CD8-positive, alpha-beta memory T cell (primary cell): ENCODE measurements at places on chromosomes 5 and 9. TPM values are rescaled to one million over a fixed set of nuclear protein-coding genes. Genes with fewer than 3 reads are reported as not detected.

ARL10 gene
- total RNA-seq: 12.9 TPM

EQTN gene
- not detected for total RNA-seq

DNAI1 gene
- total RNA-seq: not detected

SERF1A gene
- 11.6 TPM for total RNA-seq

IL17B gene
- total RNA-seq: not detected

KCNT1 gene
- total RNA-seq: not detected

KCNV2 gene
- total RNA-seq: not detected

DNA sequence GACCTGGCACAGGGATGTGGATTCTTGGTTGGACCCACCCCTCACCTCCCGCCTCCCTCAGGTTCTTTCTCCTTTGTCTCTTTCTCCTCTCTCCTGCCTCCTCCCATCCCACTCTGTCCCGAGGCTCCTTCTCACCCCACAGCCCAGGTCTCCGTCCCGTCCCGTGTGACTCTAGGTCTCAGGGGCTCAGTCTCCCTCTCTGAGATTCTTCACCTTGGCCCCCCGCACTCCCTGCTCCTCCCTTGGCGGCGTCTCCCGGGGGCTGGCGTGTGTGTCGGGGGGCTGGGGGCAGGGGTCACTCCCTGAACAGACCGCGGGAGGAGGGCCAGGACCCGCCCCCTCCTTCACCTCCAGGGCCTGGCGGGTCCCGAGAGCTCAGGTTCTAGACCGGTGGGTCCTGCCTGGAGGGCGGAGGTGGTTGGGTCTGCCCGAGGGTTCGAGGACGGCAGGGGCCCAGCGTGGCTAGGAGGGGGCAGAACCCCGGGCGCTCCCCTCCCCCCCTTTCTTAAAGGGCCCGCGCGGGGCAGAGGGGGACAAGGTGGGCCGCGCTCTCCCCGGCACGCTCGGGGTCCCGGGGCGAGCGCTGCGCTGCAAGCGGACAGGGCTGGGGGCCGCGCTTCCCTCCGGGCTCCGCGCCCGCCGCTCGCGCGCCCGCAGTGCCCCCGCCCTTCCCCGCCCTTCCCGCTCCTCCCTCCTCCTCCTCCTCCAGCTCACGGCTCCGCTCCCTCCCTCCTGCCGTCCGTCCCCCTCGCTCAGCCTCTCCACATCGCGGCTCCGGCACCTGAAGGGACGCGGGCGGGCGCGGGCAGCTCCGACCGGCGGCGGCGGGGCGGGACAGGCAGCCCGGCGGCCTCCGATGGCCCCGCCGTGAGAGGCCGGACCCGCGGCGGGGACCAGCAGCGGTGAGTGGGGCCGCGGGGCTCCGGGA lies at the start of gene PSD2:
PSD2 (plus strand) TSS at position 735 of the 928 bp plus-strand sequence. CDS start 13,633 bp downstream, outside the sequence.
- H3K36me3 ChIP-seq: no peaks in the 10 kb centered on the region
- DNase-seq: no peak
- no peak within 1 kb of the TSS for H3K27ac ChIP-seq
- H3K27me3 ChIP-seq: peaks cover 37% of the 10 kb centered on the region
- no peaks in the 10 kb centered on the region for H3K4me1 ChIP-seq

- no peak overlapping the region for H3K4me3 ChIP-seq
- no peak for DNase-seq
- no peak overlapping the region for H3K27ac ChIP-seq
- H3K4me1 ChIP-seq: no peaks in the 10 kb centered on the region
Measured at GRCh38 chr5:16437977-16438376, 27.6 kb downstream of the ZNF622 start.

DNA sequence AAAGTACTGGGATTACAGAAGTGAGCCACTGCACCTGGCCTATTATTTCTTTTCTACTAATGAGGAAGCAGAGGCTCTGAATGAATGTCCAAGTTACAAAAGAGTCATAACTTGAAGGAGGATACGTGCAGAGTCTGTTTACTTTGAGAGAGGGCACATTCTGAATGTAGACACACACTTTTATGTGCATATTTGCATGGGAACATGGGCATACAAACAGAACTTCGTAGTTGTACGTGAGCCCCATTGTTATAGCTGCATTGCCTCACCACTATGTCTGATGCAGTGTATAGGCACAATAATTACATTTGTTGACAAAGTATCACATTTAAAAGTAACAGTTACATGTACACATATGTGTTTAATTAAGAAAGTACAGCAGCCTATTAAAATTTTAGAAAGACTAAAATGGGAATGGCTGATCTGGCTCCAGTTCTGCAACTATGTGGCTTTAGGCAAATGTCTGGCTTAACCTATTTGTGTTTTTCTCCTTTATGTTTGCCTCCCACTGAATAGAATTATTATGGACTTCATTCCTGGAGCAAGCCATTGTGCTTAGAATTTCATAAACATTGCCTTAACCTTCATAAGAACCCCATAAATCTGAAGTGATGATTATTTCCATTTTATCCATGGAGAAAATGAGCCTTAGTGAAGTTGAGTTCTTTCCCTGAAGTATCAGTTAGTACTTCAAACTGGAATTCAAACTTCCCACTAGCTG lies 3.0 kb upstream of the DPYSL3 start:
- H3K27me3 ChIP-seq: no peaks in the 10 kb centered on the region
- H3K36me3 ChIP-seq: no peaks in the 10 kb centered on the region
- H3K4me3 ChIP-seq: no peak overlapping the region

DNA sequence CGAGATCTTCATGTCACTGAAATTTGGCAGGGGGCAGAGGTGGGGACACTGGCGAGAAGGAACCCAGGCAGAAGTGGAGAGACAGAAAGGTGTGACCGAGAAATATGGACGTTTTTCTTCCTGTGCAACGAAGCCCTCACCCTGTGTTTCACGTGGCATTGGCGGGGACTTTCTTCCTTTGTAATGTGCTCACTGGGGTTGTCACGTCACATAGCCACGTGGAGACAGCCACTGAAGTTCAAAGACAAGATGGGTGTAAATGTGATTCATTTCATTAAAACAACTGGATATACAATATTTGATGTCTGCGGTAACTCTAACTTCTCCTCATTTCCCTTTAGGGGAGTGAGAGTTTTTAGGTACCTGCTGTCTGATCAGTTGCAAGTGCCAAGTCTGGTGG lies 225.7 kb downstream of the FSTL4 start:
- no peak for DNase-seq
- H3K4me1 ChIP-seq: no peaks in the 10 kb centered on the region
- H3K36me3 ChIP-seq: no peaks in the 10 kb centered on the region
- no peak overlapping the region for H3K4me3 ChIP-seq
- H3K27me3 ChIP-seq: no peaks in the 10 kb centered on the region

GRCh38 chr9:6646293-6646636 lies 736 bp upstream of the GLDC start:
- DNase-seq: no peak
- H3K27me3 ChIP-seq: peaks cover 22% of the 10 kb centered on the region
- H3K36me3 ChIP-seq: no peaks in the 10 kb centered on the region
- no peak overlapping the region for H3K27ac ChIP-seq
- H3K4me1 ChIP-seq: peaks cover 11% of the 10 kb centered on the region
- H3K4me3 ChIP-seq: peak overlapping the region; percentile 40

GRCh38 chr9:105053209-105053652 lies 125.3 kb upstream of the ABCA1 start:
- no peak overlapping the region for H3K4me3 ChIP-seq
- H3K27ac ChIP-seq: no peak overlapping the region
- peaks cover 21% of the 10 kb centered on the region for H3K4me1 ChIP-seq
- no peak for DNase-seq
- no peaks in the 10 kb centered on the region for H3K27me3 ChIP-seq

DNA sequence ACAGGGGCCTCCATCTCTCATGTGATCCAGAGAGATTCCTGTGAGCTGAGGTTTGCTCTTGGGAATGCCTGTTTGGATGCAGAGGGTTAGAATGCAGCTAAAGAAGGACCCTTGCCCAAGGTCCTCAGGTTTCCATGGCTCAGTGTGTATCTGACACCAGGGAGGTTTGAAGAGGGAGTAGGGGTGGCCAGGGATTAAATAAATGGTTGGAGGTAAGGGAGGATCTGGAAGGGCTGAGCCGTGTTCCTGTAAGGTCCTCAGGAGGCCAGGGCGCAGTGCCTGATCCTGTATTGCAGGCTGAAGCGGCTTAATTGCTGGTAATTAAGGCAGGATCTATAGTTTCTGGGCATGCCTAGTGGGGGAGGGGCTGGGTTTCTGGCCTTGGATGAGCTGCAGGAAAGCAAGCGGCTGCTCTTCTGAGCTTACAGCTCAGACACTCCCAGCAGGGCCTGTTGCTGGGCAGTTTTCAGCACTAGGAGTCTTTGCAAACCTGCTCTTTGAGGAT lies 41.5 kb upstream of the MAP1B start:
- H3K4me1 ChIP-seq: no peaks in the 10 kb centered on the region
- no peak overlapping the region for H3K27ac ChIP-seq
- no peaks in the 10 kb centered on the region for H3K27me3 ChIP-seq

GRCh38 chr5:158895588-158895987 lies 204.1 kb downstream of the EBF1 start:
- no peak overlapping the region for H3K27ac ChIP-seq
- H3K27me3 ChIP-seq: no peaks in the 10 kb centered on the region
- no peaks in the 10 kb centered on the region for H3K36me3 ChIP-seq
- no peak for DNase-seq
- no peaks in the 10 kb centered on the region for H3K4me1 ChIP-seq

DNA sequence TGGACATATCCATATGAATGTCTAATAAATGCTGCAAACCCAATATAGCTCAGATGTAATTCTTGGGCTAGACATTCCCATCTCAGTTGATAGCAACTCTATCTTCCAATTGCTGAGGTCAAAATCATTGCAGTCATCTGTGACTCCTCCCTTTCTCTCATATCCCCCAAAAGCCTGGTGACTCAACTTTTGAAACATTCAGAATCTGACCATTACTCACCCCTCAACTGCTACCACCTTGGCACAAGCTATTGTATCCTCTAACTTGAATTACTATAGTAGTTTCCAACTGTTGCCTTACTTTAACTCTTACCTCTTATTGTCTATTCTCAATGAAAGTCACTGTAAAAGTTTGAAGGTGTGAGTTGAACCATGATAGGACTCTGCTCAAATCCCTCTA lies 600.1 kb upstream of the RGMB start:
- no peak overlapping the region for H3K4me3 ChIP-seq
- H3K27me3 ChIP-seq: no peaks in the 10 kb centered on the region
- H3K27ac ChIP-seq: no peak overlapping the region
- no peak for DNase-seq
- no peaks in the 10 kb centered on the region for H3K36me3 ChIP-seq

GRCh38 chr5:169728-170094 lies 21.6 kb upstream of the LRRC14B start:
- no peak overlapping the region for H3K4me3 ChIP-seq
- H3K4me1 ChIP-seq: no peaks in the 10 kb centered on the region
- H3K27me3 ChIP-seq: no peaks in the 10 kb centered on the region
- H3K27ac ChIP-seq: no peak overlapping the region
- DNase-seq: no peak

- no peaks in the 10 kb centered on the region for H3K27me3 ChIP-seq
- H3K36me3 ChIP-seq: no peaks in the 10 kb centered on the region
- peak overlapping the region; percentile 8 for H3K4me3 ChIP-seq
- no peak for DNase-seq
- H3K27ac ChIP-seq: peak overlapping the region; percentile 33
- H3K4me1 ChIP-seq: peaks cover 17% of the 10 kb centered on the region
Measured at GRCh38 chr5:76175821-76176403, 92.7 kb downstream of the SV2C start.

DNA sequence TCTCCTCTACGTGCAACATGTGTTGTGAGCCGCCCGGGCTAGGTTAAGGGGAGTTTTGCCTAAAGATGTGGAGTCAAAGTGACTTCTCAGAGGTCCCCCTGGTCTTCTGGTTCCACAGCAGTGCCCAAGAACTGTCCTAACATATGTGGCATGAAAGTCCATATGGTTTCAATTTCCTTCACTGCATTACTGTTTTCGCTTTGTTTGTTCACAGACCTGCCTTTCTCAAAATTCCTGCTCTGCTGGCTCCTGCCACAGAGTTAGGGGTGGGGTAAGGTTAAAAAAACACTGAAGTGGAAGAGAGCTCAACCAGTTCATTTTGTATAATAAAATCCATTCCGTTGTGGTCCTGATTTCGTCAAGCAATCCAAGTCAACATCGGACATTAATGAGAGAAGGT lies 289.4 kb downstream of the DMAC1 start:
- H3K36me3 ChIP-seq: no peaks in the 10 kb centered on the region
- H3K27ac ChIP-seq: no peak overlapping the region
- DNase-seq: no peak
- H3K4me3 ChIP-seq: no peak overlapping the region
- H3K27me3 ChIP-seq: no peaks in the 10 kb centered on the region

- no peak overlapping the region for H3K27ac ChIP-seq
- no peaks in the 10 kb centered on the region for H3K36me3 ChIP-seq
- H3K4me3 ChIP-seq: no peak overlapping the region
- H3K4me1 ChIP-seq: no peaks in the 10 kb centered on the region
Measured at GRCh38 chr5:80632700-80633099, 21.8 kb upstream of the MSH3 start.

DNA sequence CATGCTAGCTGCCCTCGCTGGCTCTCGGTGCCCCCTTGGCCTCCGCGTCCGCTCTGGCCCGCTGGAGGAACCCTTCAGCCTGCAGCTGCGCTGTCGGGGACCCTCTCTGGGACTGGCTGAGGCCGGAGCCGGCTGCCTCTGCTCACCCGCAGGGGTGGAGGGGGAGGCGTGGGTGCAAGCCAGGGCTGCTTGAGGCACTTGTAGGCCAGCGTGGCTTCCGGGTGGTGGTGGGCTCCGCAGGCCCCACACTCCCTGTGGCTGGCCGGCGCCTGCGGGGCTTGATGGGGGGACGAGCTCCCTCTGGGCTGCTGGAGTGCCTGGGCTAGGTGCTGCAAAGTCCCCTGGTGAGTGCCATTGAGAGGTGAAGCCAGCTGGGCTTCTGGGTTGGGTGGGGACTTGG lies 429.6 kb downstream of the LRRC70 start:
- no peak overlapping the region for H3K4me3 ChIP-seq
- H3K27ac ChIP-seq: no peak overlapping the region
- H3K27me3 ChIP-seq: no peaks in the 10 kb centered on the region
- H3K36me3 ChIP-seq: no peaks in the 10 kb centered on the region
- no peaks in the 10 kb centered on the region for H3K4me1 ChIP-seq

DNA sequence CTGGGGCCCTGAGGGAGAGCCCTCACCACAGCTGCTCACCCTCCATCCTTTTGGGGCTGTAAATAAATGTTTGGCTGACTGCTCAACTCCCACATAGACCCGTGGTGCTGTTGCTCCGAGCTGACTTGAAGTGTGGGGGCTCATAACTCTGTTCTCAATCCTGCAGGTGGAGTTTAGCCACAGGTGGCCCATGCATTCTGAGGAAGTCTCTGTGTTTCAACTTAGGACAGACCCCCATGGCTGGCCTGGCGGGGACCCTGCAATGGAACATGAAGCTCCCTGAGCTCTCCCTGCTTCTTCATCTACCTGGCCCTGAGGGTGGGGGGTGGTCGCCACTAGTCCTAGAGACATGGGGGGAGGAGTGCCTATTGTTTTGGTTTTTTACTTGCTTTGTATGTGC lies 19.7 kb downstream of the NDUFS6 start:
- DNase-seq: no peak
- no peak overlapping the region for H3K4me3 ChIP-seq
- H3K4me1 ChIP-seq: no peaks in the 10 kb centered on the region
- H3K36me3 ChIP-seq: peaks cover 13% of the 10 kb centered on the region
